ENCODE measurements at places on chromosomes 5 and 9. TPM values are rescaled to one million over a fixed set of nuclear protein-coding genes. Genes with fewer than 3 reads are reported as not detected.

The ACOT12 gene
- total RNA-seq = not detected

The PRR16 gene
- total RNA-seq = 0.25 TPM

The ERCC8 gene
- 12.0 TPM for total RNA-seq

The IL31RA gene
- total RNA-seq = 1.1 TPM

The LVRN gene
- 0.49 TPM for total RNA-seq
